ENCODE measurements at places on chromosomes 6 and 20.

- no peak for DNase-seq
Observed at GRCh38 chr6:118980063-118980462, 45.1 kb upstream of the MCM9 start.

- no peak for DNase-seq
Observed at GRCh38 chr6:24227556-24227955, 101.5 kb downstream of the NRSN1 start.

DNA sequence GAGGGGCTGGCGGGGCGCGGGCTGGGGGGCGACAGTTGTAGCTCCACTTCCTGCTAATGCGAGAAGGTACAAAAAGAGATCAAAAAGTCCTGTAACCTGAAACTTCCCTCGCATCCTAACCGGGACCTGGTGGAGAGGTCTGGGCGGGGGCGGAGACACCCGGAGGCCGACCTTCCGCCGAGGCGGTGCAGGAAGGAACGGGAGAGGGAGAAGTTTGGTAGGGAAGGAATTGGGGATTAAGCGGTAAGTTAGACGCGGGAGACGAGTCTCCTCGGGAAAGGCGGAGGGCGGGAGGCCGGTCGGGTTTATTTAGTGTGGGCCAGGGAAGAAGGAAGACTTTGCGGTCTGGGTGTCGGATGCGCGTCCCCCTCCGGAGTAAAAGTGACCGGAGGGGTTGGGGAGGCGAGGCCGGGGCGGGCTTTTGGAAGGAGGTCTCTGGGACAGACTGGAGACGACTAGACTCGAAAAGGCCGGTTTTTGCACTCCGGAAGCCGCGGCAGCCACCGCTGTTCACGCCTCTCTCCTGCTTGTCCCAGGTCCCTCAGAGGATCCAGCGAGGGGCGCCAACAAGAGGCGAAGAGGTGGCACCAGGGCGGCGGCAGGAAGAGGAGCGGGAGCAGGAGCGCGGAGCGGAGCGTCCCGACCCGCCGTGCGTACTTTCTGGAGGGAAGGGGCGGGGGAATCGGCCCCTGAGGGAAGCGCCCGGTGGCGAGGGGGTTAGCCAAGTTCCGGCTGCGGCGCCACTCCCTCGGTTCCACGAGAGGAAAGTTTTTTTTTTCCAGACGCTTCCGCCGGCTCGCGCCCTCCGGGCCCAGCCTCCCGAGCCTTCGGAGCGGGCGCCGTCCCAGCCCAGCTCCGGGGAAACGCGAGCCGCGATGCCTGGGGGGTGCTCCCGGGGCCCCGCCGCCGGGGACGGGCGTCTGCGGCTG lies 734 bp downstream of the TPBG start:
- no peak for DNase-seq

GRCh38 chr20:46206025-46206424 lies 87.9 kb downstream of the CD40 start:
- no peak for DNase-seq

GRCh38 chr6:155031091-155031490 lies 36.0 kb downstream of the TIAM2 start:
- DNase-seq, result no peak

GRCh38 chr6:33073431-33073871 lies at the start of gene HLA-DPA1:
Gene HLA-DPA1, minus strand, starts transcription at chr6:33073649.
- DNase-seq, result peak; percentile 18

DNA sequence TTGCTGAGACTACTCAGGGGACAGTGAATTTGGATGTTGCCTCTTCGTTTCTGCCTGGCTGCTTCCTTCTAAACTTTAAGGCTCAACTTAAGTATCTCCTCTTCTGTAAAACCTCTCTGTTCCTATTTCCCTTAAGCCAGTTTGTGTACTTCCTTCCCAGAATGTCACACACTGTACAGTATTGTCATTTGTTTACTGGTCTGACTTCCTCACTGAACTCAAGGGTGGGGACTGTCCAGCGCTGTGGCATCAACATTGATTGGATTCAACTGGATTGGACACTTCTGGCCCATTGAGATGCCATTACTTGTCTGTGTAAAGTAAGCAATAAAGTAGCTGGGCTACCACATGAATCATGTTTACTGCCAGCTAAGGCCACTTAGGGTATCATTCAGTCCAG lies 69.7 kb downstream of the ANKS1A start:
- DNase-seq, result no peak
